Stimulated activated CD4-positive, alpha-beta T cell treated with anti-CD3 and anti-CD28 coated beads, TNF-alpha, amount 100 ng/mL, for 24 hours (primary cell): ENCODE measurements at places on chromosomes 13 and 19.

DNA sequence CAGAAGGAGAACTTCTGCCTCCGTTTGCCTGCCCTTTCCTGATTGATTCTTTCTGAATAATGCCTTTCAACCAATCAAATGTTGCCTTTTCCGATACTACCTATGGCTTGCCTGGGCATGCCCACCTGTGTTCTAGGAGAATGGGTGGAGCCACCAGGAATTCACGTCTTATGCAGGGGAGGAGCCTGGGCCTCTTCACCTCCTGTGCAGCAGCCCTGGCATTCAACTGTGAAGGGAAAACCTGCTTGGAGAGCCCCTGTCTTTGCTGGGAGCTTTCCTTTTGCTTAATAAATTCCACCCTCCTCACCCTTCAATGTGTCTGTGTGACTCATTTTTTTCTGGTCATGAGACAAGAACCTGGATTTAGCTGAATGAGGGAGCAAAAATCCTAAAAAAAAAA, 730.7 kb downstream of the UQCRFS1 start:
- DNase-seq: no peak

GRCh38 chr19:46785054-46785979, 3.1 kb downstream of the SLC1A5 start:
- DNase-seq: no peak

- peak; percentile 59 for DNase-seq
Measured at GRCh38 chr19:42529248-42529764, 1.0 kb upstream of the CEACAM1 start.

DNA sequence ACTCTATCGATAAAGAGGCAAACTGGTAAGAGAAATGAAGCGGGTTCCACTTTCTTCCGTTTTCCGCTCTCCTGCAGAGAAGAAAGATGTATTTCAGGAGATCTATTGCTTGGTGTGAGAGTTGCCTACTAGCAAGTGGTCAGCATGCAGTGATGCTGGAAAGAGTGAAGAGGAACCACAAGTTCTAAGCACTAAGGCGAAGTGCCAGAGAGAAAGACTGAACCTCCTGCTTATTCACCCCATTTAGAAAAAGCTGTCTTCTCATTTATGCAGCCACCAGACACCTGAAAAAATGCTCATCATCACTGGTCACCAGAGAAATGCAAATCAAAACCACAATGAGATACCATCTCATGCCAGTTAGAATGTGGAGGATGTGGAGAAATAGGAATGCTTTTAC, 78.7 kb upstream of the GPC6 start:
- DNase-seq: no peak

- no peak for DNase-seq
Measured at GRCh38 chr13:50353651-50354415, 338.6 kb downstream of the KCNRG start.

GRCh38 chr13:98890186-98890585, 87.7 kb downstream of the DOCK9 start:
- DNase-seq: peak; percentile 22

DNA sequence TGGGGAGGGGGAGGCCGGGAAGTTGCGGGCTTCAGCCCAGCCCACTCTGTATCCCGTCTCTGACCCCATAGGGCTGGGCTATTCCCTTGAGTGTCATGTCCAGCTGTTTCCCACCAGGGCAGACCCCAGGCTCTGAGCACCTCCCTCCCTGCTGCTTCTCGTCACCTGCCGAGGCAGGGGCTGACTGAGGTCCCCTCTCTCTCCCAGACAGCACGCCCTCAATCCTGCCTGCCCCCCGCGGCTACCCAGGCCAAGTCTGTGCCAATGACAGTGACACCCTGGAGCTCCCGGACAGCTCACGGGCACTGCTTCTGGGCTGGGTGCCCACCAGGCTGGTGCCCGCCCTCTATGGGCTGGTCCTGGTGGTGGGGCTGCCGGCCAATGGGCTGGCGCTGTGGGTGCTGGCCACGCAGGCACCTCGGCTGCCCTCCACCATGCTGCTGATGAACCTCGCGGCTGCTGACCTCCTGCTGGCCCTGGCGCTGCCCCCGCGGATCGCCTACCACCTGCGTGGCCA, 625 bp downstream of the F2RL3 start:
- DNase-seq: no peak

DNA sequence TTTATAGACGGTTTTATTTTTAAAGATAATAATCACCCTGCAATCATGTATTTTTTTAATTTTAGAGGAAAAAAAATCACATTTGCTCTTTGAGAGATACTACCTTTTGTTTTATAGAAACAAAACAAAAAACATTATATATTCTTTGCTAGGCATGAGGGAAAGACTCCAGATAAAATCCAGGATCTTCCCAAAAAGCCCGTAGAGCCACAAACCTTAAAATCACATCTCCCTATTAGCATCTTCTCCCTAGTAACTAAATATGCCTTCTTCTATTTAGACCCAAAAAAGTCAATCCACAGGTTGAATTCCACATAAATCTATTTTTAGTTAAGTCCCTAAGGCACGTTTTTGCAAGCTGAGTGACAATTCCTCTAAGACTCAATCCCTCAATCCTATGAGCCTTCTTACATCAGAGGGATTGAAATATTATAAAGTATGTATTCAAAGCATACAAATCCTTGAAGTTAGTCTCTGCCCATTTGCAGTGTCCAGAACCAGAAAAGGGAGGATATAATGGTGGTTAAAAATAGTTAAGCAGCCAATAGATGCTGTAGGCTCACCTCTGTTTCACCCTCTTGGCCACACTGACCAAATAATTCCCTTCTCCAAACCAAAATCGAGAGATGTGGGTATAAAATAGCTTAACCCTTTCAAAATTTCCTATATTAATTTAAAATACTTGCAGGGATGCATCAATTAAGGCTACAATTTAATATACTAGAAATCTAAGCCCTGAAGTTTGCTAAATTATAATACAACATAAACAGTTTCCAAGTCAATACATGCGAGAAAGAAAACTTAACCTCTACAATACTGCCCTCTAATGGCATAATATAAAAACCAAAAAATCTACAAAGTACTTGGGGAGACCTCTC, 64.0 kb downstream of the SERP2 start:
- no peak for DNase-seq

DNA sequence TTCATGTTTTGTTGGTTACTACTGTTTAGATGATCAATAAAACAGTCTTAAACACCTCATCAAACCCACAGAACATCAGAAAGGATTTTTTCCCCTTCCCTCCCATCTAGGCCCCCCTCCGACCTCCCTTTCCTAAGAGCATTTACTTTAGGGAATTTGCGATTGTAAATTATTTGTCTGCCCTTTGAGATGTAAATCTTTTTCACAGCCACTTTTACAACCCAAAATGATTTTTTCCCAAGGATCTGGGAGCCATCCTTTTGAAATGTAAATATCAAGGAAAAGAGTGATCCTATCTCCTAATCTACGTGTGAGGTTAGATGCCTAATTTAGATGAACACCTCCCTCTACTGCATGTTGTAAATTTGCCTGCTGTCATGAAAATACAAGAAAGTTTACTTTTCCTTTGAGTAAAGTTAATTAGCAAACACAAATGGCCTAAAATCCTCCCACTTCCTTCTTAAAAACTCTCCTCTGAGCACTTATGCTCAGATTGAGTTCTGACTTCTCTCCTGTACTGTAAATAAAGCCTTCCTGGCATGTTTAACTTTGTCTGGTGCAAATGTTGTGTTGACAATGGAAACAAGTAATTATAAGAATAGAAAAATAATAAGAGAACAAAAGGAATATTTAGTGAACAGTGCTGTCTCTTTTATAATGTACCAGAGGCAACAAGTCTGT, 1646.9 kb upstream of the SPRY2 start:
- DNase-seq: no peak

DNA sequence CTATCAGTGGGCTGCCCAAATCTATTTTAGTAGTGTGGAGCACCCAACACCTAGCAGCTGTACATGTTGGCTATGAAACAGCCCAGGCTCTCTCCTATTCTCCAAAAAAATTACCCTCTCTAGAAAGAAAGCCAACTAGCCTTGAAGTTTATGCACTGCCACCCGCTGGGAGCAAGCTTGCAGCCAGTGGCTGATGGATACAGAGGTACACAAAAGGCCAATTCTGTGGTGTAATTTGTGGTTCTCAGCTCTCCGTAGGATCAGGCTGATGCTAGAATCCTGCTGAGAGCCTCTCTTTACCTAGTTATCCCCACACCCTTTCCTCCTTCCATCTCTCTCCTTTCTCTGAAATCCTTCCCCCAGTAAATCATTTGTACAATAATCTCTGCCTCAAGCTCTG, 1120.7 kb downstream of the DIAPH3 start:
- DNase-seq: no peak

- DNase-seq: no peak
Measured at GRCh38 chr19:48413879-48414587, 20.6 kb downstream of the GRIN2D start.

DNA sequence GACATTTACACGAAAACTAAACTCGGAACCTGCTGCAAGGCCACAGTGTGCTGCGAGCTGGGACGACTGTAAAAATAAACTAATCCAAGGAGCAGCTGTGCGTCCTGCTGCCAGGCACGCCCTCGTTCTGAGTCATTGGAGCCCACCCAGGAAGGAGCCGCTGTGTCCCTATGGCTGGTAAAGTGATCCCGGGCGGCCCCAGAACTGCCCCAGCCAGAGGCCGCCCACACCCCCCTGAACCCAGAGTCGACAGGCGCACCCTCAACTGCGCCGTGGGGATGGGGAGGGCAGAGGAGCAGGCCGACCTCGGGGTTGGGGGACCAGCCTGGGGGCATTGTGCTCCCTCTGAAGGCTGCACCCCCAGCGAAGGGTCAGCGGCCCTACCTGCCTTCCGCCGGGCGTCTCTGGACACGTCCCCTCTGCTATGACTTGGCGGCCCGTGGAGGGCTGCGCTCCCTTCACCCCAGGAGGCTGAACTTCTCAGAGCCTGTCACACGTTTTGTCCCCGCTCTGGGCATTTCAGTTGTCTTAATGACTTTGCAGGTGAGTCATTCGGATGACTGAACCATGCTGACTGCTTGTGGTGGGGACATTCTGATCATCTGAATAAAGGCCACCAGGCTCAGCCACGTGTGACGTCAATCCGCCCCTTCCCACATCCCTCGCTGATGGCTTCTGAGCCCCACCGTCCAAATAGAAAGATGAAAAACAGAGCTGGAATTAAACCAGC, 42.7 kb downstream of the ADPRHL1 start:
- DNase-seq: no peak

GRCh38 chr19:8610041-8610935, at the start of gene ADAMTS10:
TSS of gene ADAMTS10 (minus strand) at chr19:8610715. CDS start at chr19:8605710, 5,005 bp downstream.
- DNase-seq: peak; percentile 5

GRCh38 chr13:108426893-108427292, 157.4 kb downstream of the TNFSF13B start:
- no peak for DNase-seq
